CD4-positive, alpha-beta T cell treated with Interleukin-12 subunit alpha and Interleukin-12 subunit beta, for 1 hour (primary cell): ENCODE measurements at places on chromosomes 6 and 20.

DNA sequence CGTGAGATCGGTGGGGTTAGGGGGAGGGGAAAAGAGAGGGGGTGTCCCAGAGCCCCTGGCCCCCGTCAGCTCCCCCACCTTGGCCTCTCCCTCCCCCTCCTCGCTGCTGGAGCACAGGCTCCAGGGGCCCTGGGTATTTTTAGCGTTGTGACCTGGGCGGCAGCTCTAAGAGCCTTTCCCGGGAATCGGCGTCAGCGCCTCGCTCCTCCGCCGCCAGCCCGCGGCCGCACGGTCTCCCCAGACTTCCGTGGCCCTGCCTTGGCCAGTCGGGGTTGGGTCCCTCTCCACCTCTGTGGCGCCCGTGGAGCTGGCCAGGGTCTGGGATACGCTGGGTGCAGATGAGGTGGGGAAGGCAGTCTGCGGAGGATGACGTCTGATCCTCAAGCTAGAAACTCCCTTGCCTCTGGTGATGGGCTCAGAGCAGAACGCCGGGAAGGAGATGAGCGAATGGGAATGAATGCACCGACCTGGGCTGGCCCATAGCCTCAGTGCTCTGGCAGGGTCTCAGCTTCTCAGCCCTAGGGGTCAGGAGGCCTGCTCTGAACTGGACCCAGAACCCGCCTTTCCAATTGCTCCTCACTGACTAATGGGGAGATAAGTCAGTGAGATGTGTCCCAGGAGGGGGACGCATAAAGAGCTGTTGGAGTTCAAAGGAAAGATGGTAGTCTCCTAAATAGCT is 883 bp upstream of the DBNDD2 start:
- no peak for DNase-seq

DNA sequence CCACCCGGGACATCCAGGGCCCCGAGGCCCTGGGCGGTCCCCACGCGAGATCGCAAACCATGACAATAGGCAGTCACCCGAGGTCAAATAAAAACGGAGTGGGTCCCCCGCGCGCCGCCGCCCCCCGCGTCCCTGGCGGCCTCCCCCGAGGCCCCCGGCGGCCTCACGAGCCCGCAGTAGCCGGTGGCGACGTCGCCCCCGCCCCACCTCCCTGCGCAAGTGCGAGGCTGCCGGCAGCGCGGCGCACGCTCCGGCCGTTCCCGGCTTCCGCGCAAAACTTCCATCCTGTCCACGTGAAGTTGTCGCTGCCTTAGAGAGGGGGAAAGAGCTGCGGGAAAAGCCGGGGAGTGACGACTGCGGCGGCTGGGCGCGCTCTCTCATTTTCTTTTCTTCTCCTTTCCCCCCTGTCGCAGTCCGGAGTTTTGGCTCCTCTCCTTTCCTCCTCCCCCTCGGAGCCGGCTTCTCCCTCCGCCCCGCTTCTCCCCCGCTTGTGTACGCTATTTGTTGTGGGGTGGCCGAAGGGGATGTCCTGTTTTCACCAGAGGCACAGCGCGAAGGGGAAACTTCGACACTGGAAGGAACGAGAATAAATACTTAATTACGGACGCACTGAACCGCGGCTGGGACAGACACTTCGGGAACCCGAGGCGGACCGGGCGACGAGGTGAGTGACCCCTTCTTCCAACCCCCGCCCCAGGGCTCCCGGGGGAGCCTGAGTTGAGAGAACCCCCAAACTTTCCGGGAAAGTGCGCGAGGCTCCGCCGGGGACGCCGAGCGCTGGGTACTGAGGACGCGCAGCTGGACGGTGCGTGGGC is at the start of gene EYA4:
Gene EYA4 (plus strand): TSS at position 272 of the 815 bp plus-strand sequence. CDS start 33,424 bp downstream, outside the sequence.
- no peak for DNase-seq

- no peak for DNase-seq
These were observed 100.1 kb downstream of the FARS2 start for GRCh38 chr6:5361396-5361795.

DNA sequence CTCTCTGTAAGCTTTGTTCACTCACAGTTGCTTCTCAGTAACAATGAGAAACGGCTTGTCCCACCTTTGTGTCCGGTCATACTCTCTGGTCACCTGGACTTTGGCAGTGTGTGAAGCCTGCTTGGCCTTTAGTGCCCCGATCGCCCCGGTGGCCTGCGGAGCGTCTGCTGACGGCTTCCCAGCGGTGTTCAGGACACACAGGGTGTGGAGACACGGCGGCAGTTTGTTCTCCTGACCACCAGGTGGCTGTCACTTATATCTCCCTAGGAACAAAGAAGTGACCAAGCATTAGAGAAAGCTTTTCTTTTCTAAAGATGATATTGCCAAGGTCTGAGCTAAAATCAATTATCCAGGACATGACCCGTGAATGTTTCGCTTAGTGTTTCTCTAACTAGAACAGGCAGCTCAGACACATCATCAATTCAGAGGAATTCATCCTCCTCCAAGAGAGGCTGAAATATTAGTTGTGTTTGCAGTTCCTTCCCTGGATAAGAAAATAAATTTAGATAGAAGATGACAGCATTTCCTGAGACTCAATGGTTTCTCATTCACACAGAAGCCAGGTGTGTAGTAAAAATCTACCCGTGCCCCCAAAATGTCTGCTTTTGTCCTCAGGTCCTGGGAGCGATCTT is 167.4 kb upstream of the THBS2 start:
- DNase-seq = no peak

GRCh38 chr6:129567374-129567773 is 142.6 kb downstream of the ARHGAP18 start:
- DNase-seq = peak; percentile 6
